CD4-positive, alpha-beta T cell treated with Interleukin-21 for 1 hour (primary cell): ENCODE measurements at places on chromosomes 2 and 18.

DNA sequence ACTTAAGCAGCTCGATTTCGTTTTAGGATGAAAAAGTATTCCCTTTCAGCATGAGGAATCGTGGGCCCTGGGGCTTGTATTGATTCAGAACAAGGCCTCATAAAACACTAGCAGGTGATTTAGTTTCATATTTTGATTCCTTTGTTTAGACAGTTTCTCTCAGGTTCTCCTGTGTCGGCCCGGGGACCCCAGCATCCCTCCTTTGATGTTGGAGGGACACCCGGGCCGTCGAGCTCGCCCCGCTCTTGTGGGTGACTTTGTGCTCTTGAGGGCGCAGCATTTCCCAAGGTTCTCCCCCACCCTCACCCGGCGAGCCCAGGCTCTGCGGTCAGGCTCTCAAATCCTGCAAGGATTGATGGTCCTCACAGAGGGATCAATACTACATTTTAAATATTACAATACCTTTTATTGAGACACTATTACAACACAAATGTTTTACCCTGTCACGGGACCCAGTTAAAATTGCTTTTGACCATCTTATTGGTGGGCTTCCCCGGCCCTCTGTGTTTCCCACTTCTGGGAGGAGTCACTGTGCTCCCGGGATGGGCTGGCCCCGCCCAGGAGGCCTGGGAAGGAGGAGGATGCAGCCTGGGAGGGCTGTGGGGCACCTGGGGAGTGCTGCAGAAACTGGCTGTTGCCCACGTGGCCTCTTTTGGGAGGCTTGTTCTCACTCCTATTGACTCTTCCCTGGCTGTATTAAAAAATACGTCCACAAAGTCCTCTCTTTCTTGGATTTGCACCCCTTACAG, 222.6 kb downstream of the INSIG2 start:
- DNase-seq, result no peak

DNA sequence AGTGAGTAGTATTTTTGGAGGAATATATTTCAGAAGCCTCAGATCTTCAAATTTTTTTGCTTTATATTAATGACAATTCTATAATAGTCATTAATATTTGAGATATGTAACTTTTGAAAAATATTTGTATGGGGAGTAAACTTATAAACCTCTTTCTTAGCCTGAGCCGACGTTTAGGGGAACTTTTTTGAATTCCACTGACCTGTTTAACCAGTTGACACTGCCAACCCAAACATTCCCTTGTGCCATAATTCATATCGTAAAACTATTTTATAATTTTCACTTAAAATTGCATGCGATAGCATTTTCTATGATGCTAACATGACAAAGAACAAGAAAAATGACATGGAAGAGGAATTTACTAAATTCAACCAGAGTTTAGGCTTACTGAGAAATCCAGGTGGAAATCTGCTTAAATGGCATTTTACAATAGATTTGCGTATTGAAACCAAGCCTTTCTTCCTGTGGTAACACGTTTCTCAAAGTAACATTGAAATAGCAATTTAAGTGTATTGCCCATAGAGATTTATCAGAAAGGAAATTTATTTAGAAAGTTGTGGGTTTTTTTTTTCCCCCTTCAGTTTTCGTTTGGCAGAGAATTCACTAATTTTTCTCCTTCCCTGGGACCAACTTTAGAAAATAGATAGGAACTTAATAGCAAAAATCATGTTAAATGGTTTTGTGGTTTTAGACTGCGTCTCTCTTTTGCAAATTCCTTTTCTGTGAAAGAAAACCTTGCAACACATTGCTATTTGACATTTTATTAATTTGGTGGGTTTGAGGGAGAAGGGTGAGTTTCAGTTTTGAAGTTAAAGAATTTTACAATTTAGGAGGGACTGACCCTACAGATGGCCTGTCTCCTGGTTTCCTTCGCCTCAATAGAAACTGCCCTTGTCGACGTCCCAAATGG, 77.4 kb downstream of the TANC1 start:
- DNase-seq, result no peak

DNA sequence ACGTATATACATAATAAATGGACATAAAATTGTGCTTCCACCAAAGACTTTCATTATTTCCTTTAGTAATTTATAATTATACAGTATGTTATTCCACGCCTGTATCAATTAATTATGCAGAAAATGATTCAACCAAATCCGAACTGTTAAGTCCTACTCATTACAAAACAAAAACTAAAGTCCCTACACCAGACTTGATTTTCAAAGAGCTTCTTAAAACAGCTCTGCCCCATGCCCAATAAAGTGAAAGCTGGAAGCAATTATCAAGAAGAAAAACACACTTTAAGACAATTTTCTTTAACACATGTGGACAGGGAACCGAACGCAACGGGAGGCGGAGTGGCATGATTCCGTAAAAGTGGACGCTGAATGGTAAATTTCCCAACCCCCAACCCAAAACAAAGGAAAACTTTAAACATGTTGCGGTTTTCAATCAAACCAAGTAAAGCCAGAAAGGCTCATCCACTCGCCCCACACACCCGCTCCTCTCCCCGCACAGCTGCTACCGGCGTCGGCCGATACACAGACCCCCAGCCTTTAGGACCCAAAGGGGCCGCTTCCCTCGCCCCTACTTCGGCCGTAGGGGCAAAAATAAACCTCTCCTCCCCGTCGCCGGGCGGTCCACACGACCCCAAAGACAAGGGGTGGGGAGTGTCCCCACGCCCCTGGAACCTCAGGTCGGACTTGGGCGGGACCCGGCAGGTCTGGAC, 705 bp downstream of the YES1 start:
- DNase-seq, result peak; percentile 10

DNA sequence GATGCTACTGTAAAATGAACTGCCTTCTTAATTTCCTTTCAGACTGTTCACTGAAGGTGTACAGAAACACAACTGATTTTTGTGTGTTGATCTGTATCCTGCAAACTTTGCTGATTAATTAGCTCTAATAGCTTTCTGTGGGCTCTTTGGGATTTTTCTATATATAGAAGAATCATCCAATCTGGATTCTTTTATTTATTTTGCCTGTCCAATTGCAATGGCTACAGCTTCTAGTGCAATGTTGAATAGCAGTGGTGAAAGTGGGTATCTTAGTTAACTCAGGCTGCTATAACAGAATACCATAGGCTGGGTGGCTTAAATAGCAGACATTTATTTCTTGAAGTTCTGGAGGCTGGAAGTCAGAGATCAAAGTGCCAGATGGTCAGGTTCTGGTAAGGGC, 74.4 kb downstream of the ID2 start:
- DNase-seq, result no peak
